ENCODE measurements at places on chromosomes 3 and 15. TPM values are rescaled to one million over a fixed set of nuclear protein-coding genes. Genes with fewer than 3 reads are reported as not detected.

- DNase-seq = peak; percentile 61
These were observed 196.0 kb upstream of the TPRG1 start for GRCh38 chr3:188975600-188976314.

Gene MAP6D1
- total RNA-seq = 4.0 TPM

DNA sequence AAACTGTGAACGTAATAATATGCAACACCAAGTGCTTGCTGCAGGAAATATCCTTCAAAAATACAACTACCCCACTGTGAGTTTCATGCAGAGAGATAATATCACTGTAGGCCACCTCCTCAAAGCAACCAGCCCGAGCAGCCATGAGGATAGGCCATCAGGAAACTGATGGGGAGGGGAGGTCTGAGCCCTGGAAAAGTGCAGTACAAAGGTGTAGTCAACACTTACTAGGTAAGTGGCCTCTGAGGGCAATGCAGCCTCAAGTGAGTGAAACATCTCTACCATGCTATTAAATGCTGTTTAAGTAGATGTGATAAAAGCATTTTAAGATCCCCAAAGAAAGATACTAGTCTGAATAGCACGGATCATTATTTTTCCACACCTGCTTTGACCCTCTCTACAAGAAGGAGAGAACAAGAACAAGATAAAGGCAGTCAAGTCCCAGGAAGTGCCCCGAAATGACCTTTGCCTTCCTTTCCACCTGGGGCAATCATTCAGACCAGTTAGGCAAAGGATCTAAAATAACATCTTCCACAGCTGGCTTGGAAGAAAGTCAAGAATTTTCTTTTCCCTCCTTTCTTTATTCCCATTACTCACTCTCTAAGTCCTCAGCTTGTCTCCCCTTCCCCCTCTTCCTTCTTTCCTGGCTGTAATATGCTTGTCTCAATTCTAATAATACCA lies 62.8 kb downstream of the FMN1 start:
- peak; percentile 56 for DNase-seq

Gene HDDC3
- total RNA-seq = 16.2 TPM

- no peak for DNase-seq
These were observed 11.6 kb upstream of the CILP start for GRCh38 chr15:65222891-65223290.

GRCh38 chr3:134449277-134449676 lies 36.5 kb downstream of the ANAPC13 start:
- DNase-seq = peak; percentile 45

DNA sequence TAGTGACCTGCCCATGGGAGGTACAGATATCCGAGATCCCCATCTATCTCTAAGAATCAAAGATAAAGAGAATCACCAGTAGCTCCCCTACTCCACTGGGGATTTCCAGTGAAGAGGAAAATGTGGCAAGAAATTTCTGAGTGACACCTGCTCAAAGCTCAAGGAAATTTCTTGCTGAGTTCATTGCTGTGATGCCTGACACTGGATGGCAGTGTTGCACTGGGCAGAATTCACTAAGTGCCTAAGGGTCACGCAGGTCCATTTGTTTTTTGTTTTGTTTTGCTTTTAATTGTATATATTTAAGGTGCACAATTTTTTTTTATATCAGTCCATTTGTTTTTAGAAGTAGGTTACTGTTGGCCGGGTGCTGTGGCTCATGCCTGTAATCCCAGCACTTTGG lies 109.5 kb upstream of the KCNAB1 start:
- DNase-seq = no peak

DNA sequence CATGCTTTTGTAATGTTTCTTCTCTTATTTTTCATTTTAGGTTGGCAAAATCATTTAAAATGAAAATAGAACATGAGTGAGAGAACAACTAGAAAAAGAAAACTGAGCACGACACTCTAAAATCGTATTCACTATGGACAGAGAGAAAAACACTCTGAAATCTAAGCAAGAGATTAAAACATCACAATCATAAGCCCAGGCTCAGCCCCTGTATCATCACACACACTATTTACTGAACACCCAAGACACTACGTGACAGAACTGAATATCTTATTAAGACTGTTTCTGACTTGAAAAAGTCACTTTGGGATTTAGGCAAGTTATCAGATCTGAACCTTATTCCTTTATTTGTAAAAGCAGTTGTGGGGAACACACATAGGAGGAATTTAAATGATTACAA lies 82.6 kb upstream of the PLXND1 start:
- no peak for DNase-seq

- DNase-seq = peak; percentile 28
These were observed 139.4 kb downstream of the BBX start for GRCh38 chr3:107662124-107662507.

Gene DNAH12
- under 0.01 TPM for total RNA-seq

DNA sequence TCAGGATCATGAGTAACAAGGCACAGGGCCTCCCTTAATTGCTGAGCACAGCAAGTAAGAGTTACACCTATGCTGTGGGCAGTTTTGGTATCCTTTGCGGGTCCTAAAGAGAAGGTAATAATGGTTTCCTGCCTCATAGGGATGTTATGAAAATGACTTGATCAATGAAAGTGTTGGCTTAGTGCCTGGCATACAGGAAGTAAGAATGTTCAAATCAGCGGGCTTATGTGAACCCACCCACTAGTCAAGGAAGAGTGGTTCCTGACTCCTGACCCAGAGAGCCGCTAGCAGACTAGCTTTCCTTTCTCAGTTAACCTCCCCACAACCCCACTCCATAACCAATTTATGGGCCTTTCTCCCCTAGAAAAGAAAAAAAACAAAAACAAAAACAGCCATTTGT lies 5.2 kb upstream of the ADAMTS9 start:
- no peak for DNase-seq

GRCh38 chr3:196813903-196814302 lies 53.8 kb upstream of the SENP5 start:
- DNase-seq = no peak

DNA sequence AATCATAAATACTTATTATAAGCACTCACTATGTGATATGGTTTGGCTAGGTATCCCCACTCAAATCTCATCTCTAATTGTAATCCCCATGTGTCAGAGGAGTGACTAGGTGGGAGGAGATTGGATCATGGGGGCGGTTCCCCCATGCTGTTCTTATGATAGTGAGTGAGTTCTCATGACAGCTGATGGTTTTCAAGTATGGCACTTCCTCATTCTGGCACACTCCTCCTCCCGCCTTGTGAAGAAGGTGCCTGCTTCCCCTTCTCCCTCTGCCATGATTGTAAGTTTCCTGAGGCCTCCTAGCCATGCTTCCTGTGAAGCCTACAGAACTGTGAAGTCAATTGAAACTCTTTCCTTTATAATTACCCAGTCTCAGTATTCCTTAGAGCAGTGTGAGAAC lies 53.3 kb upstream of the CHMP2B start:
- DNase-seq = no peak

GRCh38 chr3:65330072-65330471 lies 642.3 kb upstream of the ADAMTS9 start:
- no peak for DNase-seq

GRCh38 chr15:89118481-89118989 lies 30.3 kb downstream of the ABHD2 start:
- no peak for DNase-seq

Gene C15orf62
- 0.21 TPM for total RNA-seq

DNA sequence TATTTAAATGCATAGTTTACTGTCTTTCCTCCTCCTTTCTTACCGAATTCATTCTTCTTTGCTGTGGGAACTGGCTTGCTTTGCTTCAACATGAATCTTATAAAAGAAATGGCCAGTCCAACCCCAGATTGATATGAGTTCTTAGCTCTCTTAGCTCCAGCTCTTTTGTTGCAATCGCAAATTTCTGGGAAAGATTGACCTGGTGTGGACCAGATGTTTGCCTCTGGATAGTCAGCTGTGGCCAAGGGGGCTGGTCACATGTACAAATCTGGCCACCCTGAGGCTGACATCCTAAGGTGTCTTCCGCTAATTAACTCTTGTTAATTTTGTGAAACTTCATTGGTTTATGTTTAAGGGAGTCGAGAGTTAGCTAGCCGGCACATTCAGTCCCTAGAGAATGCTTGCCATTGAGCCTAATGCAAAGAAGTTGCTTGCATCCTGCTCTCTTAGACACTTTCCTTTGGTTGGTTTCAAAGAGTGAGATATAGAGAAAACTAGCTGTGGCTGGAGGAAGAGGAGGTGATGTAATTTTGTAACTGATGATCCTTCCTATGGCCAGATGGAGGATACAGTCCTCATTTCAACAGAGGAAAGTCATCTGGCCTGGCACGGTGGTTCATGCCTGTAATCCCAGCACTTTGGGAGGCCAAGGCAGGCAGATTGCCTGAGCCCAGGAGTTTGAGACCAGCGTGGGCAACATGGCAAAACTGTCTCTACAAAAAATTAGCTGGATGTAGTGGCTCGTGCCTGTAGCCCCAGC lies 162.4 kb downstream of the ADAMTSL3 start:
- no peak for DNase-seq

DNA sequence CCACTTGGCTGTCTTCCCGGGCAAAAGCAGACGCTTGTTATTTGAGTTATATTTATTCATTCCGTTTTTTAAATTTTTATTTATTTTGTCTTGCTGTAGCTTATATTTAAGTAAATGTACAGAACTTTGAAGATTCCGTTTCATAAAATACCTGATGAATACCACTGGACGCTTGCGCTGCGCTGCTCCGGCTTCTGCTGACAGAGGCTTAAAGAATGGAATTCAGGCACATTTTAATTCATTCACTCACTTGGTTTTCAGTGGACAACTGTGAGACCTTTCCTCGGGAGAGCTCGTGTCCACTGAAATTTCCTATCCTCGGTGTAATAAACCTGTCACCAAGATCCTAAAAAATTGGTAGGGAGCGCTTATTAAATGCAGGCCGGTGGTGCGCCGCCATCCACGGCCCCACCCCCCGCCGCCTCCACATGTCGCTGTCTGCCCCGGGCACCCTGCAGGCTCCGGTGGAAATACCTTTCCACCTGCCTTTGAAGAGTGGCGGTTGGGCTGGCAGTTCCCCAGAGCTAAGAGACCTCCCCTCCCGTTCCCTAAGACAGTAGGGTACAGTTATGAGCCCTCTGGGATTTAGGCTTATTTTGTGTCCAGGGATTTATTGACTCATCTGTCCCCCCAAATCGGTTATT lies 62.5 kb upstream of the UBE2E1 start:
- no peak for DNase-seq

GRCh38 chr3:110629917-110630316 lies 441.7 kb upstream of the NECTIN3 start:
- DNase-seq = no peak

DNA sequence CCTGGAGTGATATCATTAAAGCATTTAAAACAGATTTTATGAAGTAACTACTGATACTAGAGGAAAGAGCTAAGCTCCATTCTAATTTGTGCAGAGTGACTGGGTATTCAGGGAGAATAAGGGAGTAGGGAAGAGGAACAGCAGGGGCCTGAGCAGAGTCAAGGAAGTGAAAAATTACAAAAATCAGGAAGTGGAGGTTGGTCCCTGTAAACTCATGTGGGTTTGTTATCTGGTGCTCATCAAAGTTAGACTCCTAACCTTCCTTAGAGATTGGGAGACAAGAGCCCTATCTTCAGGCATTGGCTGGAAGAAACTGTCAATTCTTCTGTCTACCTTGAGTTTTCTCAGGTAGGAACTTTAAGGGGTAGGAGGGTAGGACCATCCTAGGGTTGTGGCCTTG lies 82.5 kb downstream of the NEK11 start:
- no peak for DNase-seq

- DNase-seq = peak; percentile 97
These were observed 10.5 kb upstream of the BUB1B start for GRCh38 chr15:40150163-40150925.

DNA sequence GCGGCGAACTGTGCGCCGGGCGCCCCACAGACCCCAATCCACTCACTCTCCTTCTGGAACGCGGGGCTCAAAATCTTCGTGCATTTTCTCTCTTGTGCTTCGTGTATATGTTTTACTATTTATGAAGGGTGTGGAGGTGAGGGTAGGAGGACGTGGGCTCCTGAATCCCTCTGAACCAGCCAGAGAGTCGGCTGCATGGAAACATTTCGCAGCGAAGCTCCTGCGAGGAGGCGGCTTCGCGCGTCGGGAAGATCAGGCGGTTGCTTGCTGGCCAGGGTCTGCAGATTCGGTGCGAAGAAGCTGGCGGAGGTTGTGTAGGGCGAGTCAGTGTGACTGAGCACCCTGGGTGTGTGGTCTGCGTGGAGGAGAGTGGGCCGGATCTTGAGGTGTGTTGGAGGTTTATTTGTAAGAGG lies 1.1 kb downstream of the CNTN4 start:
- DNase-seq = no peak

DNA sequence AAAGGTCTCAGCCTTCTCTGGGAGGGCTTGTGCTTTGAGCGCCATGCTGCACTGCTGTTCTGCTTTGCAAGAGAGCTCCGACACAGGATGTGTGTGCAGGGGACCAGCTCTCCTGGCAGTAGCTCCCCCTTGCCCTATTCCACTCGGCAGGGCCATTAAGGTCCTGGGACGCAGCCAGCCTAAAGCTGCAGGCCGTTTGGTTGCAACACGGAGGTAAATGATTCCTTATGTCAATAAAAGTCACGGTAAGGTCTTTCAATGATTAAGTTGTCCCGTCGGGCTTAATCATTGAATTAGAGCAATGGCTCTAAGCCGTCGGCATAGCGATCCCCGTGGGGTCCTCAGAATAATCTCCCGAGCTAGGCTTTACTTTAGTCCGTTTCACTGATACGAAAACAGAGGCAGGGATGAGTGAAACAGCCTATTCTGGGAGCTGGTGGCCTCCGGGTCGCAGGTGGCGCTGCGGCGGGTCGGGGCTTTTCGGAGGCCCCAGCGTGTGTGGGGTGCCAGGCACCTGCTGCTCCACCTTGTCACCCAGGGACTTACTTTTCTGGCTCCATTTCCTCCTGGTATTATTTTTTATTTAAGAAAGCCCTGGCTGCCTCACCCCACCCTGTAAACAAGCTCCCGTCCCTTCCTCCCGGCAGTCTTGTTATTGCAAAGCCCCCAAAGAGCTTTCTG lies 525.2 kb downstream of the OCA2 start:
- DNase-seq = no peak

GRCh38 chr3:170864525-170865208 lies 5.3 kb downstream of the RPL22L1 start:
- peak; percentile 17 for DNase-seq

DNA sequence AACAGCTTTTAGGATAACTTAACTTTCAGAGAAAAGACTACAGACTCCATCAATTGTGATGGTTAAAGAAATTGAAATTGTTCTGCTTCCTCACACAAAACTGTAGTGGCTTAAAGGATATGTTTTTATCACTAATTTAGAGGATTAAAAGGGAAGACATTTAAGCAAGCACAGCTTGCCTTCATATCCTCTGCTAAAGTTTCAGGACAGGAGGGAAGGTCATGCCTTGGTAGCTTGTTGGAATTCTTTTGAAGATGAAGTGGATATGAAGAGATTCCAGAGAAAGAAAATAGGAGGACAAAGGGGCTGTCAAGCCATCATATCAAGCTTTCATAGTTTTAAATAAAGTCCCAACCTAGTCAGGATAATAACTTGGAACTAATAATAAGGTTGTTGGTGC lies 33.1 kb downstream of the CCDC80 start:
- DNase-seq = no peak

DNA sequence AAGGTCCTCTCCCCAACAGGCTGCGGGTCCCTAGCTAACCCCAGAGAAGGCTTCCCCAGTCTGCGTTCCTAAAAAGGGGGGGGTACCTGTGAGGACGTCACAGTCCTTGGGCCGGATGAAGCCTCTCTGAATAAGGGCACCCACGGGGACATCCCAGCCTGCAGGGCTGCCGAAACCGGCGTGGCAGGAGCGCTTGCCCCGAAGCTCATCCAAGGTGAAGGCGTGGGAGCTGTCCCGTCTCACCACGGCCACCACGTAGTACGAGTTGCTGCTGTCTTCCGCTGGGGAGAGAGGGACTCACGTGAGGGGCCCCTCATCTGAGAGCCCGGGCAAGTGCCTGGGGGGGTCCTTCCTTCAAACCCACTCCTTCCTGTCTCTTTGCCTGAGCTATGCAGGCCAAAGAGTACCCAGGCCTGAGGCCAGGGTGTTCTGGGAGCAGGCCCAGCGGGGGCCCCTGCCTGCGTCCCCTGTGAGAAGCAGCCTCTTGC lies 20.0 kb downstream of the MELTF start:
- DNase-seq = no peak

All from mammary epithelial cell (primary cell).